ENCODE measurements at places on chromosomes 6 and 20. TPM values are rescaled to one million over a fixed set of nuclear protein-coding genes. Genes with fewer than 3 reads are reported as not detected.

Gene ZSCAN31
- total RNA-seq: 9.6 TPM

Gene HAO1
- not detected for total RNA-seq

Gene CYP24A1
- 15.2 TPM for total RNA-seq

Gene OR12D3
- total RNA-seq: not detected

Gene MAP1LC3A
- total RNA-seq: 16.6 TPM

Gene F13A1
- under 0.01 TPM for total RNA-seq

Gene NMBR
- total RNA-seq: not detected

Gene SLC22A7
- total RNA-seq: not detected

Gene PEX6
- total RNA-seq: 68.4 TPM

Gene SLC17A3
- not detected for total RNA-seq

Gene THBD
- 51.6 TPM for total RNA-seq

Data from tracheal epithelial cell (primary cell).